ENCODE measurements at places on chromosomes 4 and X. TPM values are rescaled to one million over a fixed set of nuclear protein-coding genes. Genes with fewer than 3 reads are reported as not detected.

GRCh38 chr4:138090150-138090917, 151.8 kb downstream of the SLC7A11 start:
- H3K4me1 ChIP-seq, result no peaks in the 10 kb centered on the region
- DNase-seq, result peak; percentile 40
- H3K27ac ChIP-seq, result no peak overlapping the region
- H3K27me3 ChIP-seq, result no peaks in the 10 kb centered on the region
- no peak overlapping the region for H3K4me3 ChIP-seq

VCX gene
- total RNA-seq, result not detected

- H3K27ac ChIP-seq, result peak overlapping the region; percentile 60
- no peak overlapping the region for H3K4me3 ChIP-seq
- peak; percentile 37 for DNase-seq
These were observed 28.6 kb downstream of the AFAP1 start for GRCh38 chr4:7910952-7911578.

- H3K27ac ChIP-seq, result no peak overlapping the region
- H3K36me3 ChIP-seq, result no peaks in the 10 kb centered on the region
- H3K4me3 ChIP-seq, result no peak overlapping the region
- no peaks in the 10 kb centered on the region for H3K27me3 ChIP-seq
These were observed 124.3 kb upstream of the STX18 start for GRCh38 chr4:4666187-4666586.

GRCh38 chr4:145839151-145839550, 99.5 kb downstream of the ZNF827 start:
- H3K36me3 ChIP-seq, result no peaks in the 10 kb centered on the region
- H3K27ac ChIP-seq, result no peak overlapping the region
- DNase-seq, result no peak
- no peaks in the 10 kb centered on the region for H3K4me1 ChIP-seq
- H3K27me3 ChIP-seq, result no peaks in the 10 kb centered on the region
- H3K4me3 ChIP-seq, result no peak overlapping the region

PLXNB3 gene
- total RNA-seq, result 34.9 TPM

CSAG3 gene
- not detected for total RNA-seq

DNA sequence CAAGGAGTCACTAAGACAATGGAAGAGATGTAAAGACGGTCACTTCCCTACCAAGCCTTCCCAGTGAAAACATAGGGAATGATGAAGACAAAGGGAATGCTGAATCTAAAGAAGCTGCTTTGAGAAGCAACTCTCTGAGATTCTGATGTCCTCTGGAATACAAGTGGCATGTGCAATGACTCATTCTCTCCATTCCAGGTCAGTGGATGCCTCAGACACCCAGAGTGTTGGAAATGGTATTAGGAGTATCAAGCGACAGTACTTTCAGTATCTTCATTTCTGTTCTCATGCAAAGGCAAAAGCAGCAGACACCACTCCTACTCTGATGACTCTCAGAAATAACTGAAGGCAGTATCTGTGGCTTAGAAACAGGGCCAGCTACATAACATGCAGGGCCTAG, 102.6 kb downstream of the FSTL5 start:
- no peaks in the 10 kb centered on the region for H3K27me3 ChIP-seq
- no peaks in the 10 kb centered on the region for H3K36me3 ChIP-seq
- no peak overlapping the region for H3K27ac ChIP-seq
- no peak overlapping the region for H3K4me3 ChIP-seq
- no peak for DNase-seq

MTMR8 gene
- 1.1 TPM for total RNA-seq

- no peaks in the 10 kb centered on the region for H3K4me1 ChIP-seq
- H3K27me3 ChIP-seq, result no peaks in the 10 kb centered on the region
- H3K27ac ChIP-seq, result no peak overlapping the region
- H3K4me3 ChIP-seq, result no peak overlapping the region
- no peaks in the 10 kb centered on the region for H3K36me3 ChIP-seq
These were observed 69.9 kb downstream of the HMGB2 start for GRCh38 chr4:173264245-173264644.

- H3K4me3 ChIP-seq, result no peak overlapping the region
- H3K36me3 ChIP-seq, result no peaks in the 10 kb centered on the region
- H3K27ac ChIP-seq, result no peak overlapping the region
- DNase-seq, result no peak
- no peaks in the 10 kb centered on the region for H3K4me1 ChIP-seq
These were observed 64.8 kb downstream of the NDST3 start for GRCh38 chr4:118099106-118099505.
